Neural crest cell (in vitro differentiated cells): ENCODE measurements at places on chromosomes 5 and 9. TPM values are rescaled to one million over a fixed set of nuclear protein-coding genes. Genes with fewer than 3 reads are reported as not detected.

- no peak for DNase-seq
Observed at GRCh38 chr5:140785905-140786686, at the start of gene PCDHA1. Gene PCDHA1, plus strand, starts transcription at chr5:140786140.

DNA sequence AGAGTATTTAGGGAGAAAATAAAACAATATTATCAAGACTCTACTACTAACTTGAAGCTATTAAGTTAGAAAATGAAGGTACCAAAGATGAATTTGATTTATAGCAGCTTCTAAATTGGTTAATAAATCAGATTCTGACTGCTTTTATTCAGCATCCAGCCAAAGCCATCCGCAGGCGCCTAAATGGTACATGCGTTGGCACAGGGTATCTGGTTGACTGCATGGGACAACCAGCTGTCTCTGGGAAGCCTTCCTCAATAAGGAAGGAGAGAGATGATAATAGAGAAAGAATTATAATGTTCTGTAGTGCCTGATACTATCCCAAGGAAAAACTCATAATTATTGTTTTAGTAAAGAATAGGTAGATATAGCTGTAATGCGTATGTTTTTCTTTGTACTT lies 9.1 kb upstream of the TRPM3 start:
- DNase-seq: no peak

DNA sequence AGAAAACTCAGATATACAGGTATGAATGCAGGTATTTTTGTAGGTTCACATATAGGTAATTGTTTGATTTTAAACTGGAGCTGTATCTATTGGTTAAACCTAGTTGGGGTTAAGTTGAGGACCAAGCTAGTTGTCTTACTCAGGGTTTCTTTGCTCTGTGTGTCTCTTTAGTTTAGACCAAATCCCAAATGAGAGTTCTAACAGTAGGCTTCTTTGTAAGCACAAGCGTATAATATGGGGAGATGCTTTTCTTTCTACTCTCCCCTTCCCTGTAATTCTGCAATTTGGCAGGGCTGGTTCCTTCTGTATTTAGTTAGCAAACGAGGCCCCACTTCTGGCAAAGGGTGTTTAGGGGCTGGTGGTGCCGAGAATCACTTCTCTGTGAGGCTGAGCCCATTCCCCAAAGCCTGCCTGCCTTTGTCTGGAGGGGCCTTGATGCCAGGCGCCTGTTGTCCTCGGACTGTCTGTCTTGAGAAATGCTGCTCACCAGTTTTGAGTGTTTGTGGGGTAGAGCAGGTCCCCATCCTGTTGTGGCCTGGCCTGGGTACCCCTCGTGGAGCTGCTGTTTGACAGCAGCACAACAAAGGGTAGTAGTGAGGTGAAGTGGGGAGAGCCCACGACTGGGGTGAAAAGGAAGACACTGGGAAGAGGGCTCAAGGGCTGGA lies 259.3 kb downstream of the FANCC start:
- DNase-seq: no peak

GRCh38 chr9:6356904-6357303 lies 28.7 kb downstream of the TPD52L3 start:
- no peak for DNase-seq

DNA sequence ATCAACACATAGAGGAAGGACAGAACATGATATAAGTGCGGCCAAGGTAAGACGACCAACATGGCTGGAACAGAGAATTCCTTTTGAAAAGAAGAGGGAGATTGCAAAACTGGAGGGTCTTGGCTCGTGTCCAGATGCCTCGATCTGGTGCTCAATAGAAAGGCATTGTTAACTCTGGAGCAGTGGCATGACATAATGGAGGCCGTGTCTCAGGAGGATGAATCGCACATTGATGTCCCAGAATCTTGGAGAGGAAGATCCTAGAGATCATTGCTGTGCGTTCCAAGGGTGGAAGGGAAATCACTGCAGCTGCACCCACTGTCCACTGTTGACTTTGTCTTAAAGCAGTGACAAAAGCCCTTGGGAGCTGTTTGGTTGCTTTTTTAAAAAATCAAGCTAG lies 30.9 kb downstream of the GRAMD2B start:
- peak; percentile 15 for DNase-seq

The ARID3C gene
- total RNA-seq: 0.68 TPM in 1 of 2 replicates, not detected in the other

The LCN9 gene
- 0.30 and 0.66 TPM in 2 replicates for total RNA-seq

GRCh38 chr9:124132671-124133147 lies 121.1 kb downstream of the LHX2 start:
- DNase-seq: no peak

- peak; percentile 31 for DNase-seq
Observed at GRCh38 chr9:124776954-124777648, at the start of gene OLFML2A. Gene OLFML2A, plus strand, starts transcription at chr9:124777133. Its CDS starts 138 bp downstream, at chr9:124777271.

DNA sequence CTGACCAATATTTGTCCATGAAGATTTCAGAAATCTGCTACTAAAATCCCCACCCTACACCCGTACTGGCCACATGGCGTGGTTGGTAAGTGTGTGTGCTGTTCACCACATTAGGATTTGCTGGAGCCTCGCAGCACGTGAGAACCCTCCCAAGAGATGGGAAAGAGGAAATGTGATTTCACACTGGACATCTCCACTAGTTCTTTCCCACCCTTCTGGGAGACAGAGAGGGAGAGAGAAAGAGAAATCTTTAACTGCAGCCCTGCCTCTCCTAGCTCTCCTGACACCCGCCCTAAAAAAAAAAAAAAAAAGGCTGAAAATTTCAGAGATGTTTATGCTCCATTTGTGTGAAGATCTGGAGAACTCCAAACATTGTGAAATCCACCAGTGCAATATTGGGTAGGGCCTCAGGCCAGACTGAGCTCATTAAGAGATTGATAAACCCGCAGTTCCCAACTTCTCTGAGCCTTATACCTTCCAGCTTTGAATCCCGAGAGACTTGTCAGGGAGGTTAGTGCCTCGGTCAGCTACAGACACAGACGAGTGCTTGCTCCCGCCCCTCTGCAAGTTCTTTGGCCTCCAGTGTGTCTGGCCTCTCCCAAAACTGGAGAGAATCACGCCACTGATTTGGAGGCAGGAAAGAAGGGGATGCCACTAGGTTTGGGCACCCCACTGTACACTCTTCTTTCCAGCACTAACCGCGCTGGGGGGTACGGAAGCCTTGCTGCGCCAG lies 1.9 kb downstream of the SPRY4 start:
- DNase-seq: no peak

DNA sequence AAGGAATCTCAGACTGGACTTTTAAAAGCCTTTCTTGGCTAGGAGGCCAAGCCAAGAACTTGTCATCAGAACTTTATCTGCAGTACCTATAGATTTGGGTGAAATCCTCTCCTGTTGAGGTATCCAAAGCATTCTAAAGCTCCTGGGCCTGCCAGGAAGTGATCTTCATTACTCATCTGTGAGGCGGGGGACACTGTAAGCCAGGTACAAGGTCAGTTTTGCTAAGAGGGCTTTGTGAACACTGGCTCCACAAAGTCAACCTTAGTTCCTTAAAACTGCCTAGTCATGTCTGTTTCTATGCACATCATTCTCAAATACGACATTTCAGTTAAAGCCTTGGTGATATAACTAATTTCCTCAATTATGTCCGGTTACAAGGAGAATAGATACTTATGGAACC lies 236.7 kb downstream of the PIK3R1 start:
- DNase-seq: no peak

- DNase-seq: no peak
Observed at GRCh38 chr5:17436761-17437221, 61.2 kb upstream of the TAF11L2 start.

The HAPLN1 gene
- total RNA-seq: 0.75 and 1.4 TPM in 2 replicates

The ASPN gene
- total RNA-seq: not detected in 2 replicates

DNA sequence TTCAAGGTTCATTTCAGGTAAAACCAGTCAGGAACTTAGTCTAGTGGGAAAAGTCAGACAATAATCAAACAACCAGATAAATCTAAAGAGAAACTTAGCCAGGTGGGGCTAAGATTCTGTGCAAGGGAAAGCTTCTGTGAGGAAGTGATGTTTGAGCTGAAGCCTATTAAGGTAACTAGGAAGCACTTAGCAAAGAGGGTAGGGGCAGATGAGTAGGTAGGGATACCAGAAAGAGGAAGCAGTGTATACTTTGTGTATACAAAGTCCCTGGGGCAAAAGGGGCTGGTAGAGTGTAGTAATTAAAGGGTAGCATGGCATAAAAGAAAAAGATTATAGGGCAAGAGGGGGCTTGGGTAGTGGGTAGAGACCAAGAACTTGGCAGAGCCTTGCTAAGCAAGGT lies 3.6 kb upstream of the SPATA24 start:
- DNase-seq: no peak

DNA sequence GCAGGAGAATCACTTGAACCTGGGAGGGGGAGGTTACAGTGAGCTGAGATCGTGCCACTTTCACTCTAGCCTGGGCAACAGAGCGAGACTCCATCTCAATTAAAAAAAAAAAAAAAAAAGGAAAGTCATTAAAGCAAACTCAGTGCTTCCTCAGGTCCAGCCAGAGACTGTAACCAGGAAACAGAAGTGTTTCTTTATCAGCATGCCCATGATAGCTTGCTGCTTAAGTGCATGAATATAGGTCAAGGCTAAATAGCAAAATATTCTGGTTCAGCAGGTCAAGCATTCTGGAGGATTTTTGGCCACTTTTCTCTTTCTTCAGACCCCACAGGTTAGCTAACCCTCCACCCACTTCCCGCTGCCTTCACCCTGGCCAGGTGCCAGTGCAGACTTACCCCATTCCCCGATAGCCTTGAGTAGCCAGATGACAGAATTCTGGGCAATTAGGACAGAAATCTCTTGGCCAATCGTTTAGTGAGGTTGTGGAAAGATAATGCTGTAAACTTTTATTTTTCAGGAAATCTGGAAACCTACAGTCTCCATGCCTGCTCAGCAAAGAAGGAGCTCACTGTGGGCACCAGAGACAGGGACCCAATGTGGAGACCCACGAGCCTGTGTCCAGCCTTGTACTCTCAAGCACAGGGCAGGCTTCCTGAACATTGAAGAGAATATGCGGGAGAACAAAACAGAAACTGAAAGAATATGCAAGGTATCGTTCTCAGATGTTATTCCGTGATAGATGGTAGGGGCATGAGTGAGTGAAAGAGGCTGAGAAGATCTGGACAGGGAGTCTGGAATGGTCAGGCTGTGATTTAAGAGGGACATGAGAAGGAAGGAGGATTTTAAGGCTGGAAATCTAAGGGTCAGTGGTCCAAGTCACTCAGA lies 4.2 kb upstream of the UGT3A2 start:
- no peak for DNase-seq

DNA sequence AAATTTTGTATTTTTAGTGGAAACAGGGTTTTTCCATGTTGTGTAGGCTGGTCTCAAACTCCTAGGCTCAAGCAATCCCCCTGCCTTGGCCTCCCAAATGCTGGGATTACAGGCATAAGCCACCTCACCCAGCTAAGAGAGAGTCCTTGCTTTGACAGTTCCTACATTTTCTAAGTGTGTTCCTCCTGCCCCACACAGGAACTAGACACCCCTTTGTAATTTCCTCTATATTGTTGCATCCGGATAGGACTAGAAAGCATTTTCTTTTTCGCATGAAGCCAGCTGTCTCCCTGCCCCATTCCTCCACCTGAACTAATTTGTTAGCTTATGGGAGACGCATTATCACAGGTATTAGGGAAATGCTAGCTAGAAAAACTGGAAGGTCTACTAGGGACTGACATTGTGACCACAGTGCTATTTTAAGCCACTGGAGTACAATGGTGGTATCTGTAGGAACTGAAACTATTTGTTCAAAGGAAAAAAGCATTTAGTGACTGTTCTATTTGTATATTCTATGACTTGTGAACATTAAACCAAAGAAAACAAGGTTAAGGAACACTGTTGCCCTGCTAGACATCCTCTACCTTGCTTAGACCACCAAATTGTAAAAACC lies 214.1 kb downstream of the SMARCA2 start:
- no peak for DNase-seq

GRCh38 chr5:139193928-139194327 lies 4.2 kb downstream of the SIL1 start:
- no peak for DNase-seq

The TLX3 gene
- 0.51 and 0.52 TPM in 2 replicates for total RNA-seq

GRCh38 chr9:20582150-20582549 lies 40.1 kb downstream of the MLLT3 start:
- no peak for DNase-seq

GRCh38 chr9:6692881-6693361 lies 47.4 kb upstream of the GLDC start:
- DNase-seq: no peak

- no peak for DNase-seq
Observed at GRCh38 chr9:122394265-122395125, 23.7 kb downstream of the PTGS1 start.

The DMXL1 gene
- total RNA-seq: 24.1 and 24.8 TPM in 2 replicates

GRCh38 chr5:112787896-112788295 lies 50.2 kb downstream of the APC start:
- no peak for DNase-seq

GRCh38 chr9:108191065-108191464 lies 664.7 kb downstream of the ACTL7B start:
- no peak for DNase-seq

The PAEP gene
- not detected in 2 replicates for total RNA-seq

DNA sequence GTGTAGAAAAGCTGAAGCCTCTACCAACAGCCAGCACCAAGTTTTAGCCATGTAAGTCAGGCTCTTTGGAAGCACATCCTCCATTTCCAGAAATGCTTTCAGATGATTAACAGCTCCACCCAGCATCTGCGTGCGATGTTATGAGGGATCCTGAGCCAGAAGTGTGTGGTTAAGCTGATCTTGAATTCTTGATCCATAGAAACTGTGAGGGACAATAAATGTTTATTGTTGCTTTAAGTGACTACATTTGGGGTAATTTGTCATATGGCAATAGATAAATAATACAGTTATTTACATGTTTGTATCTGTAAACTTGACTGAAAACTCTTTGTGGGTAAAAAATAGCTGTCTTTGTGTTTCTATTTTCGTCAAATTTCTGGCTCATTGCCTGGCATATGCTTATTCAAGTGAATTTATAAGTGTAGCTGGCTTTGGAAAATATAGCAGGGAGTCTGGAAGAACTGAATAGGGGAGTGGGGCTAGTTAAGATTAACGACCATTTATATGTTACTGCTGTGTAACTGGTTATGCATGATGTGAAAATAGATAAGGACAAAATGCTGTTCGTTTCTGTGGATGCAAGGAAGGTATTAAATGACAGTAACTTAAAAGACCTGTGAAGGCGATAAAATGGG lies 234.1 kb downstream of the LRRC70 start:
- no peak for DNase-seq

- DNase-seq: no peak
Observed at GRCh38 chr5:113036826-113037225, 60.2 kb downstream of the DCP2 start.

DNA sequence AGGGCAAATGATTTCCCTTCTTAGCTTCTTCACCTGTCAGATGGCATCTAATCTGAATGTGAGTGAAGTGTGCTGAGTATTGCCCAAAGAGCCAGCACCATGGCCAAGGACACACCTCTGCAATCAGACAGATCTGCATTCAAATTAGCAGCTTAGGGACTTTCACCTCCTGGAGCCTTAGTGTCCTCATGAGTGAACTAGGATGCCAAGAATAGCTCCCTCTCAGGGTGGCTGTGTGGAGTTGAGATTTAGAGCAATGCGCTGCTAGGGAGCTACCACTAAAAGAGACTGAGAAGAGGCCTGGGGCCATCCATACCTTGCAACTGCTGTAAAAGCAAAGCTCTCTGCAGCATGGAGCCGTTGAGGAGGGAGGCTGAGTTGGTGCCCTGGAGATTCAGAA lies 1.4 kb downstream of the CIZ1 start:
- no peak for DNase-seq

GRCh38 chr5:78698191-78698791 lies 49.7 kb upstream of the LHFPL2 start:
- DNase-seq: no peak

- DNase-seq: no peak
Observed at GRCh38 chr5:67047616-67048015, 149.0 kb downstream of the CD180 start.

The CNTNAP3 gene
- 5.4 and 6.0 TPM in 2 replicates for total RNA-seq

- DNase-seq: no peak
Observed at GRCh38 chr5:174547814-174548213, 176.6 kb upstream of the MSX2 start.
